ENCODE measurements at places on chromosomes 1 and 21.

- DNase-seq = no peak
Observed at GRCh38 chr1:182953826-182954225, 860 bp upstream of the SHCBP1L start.

DNA sequence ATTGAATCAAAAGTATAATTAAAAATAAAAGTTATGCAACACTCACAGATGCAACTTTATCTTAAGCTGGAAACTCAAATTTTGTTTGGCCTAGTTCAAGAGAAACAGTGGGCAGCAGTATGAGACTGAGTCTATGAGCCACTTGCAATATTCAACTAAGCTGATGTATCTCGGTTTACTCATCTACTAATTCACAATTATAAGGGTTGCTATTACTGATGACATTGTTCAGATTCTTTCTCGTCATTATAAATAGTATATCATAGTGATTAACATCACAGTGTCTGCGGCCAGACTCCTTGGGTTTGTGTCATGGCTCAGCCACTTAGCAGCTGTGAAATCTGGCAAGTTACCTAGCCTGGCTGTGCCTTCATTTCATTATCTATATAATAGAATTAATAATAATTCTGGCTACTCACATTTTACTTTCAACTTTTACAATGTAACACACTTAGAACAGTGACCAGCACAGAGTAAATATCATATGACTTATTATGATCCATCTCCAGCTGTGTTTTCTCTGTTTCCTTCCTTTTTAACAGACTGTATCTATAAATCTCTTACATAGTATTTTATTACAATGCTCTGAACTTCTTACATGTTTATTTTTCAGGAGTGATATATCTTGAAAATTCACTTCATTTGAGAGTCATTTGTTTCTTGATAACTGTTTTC lies 194.3 kb upstream of the RGS18 start:
- no peak for DNase-seq

DNA sequence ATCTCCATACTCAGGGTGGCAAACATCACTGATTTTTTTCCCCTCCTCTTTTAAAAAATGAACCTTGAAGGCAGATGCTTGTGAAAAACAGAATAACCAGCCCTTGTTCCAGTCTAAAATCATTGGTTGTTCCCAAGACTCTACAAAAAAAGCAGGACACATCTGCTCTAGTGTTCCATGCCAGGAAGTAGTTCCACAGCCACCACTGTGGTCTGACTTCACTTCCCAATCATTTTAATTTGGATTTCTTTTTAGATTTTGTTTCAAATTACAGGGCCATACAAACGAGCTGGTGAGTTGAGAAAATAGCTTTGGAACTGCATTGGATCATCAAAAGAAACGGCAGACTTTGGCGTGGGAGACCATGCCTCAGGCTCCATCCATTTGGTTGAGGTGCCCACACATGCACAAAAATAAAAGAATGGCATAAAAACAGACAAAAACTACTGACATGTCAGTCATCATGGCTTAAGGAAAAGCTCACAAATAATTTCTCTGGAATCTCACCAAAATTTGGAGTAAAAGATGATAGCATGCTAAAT lies 210.0 kb downstream of the GABPA start:
- no peak for DNase-seq

DNA sequence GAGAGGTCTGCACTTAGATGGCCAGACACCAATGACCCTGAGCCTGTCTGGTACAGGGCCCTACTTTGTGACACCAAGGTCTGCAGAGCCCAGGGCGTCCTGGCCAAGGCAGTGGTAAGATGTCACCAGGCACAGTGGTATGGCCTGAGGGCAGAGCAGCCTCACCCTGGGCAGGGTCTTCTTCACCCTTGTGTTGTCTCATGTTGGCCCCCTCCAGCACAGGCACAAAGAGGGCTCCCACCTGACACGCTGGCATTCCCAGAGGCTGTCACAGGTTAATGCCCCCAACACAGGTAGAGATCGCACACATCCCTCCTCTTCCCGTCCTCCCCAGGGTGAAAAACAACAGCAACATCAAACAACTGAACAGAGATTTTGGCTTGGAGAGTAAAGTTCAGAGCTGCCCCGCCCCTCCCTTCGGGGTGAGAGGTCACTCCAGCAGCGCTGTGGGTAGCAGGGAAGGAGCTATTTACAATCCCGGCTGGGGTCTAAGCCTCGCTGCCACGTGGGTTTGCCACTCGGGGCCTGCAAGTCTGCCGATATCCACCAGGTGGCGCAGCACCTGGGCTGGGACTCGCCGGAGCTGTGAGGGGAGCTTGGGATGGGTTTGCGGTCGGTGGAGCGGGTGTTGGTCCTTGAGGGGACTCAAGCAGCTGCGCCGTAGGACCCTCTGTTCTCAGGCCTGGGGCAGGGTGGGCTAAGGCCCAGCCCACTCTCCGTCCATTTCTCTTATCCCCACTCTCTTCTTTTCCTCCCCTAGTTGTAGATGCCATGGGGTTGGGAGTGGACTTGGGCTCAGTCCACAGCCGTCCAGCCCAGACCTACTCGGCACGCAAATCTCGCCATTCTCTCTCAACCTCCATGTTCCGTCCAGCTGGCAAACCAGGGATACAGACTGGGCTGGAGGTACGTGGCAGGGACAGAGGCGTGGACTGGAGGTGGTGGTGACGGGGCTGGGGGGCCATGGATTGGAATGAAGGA lies 12.7 kb downstream of the EFNA3 start:
- DNase-seq = peak; percentile 35

GRCh38 chr21:22083899-22084298 lies 1085.7 kb downstream of the NCAM2 start:
- no peak for DNase-seq

GRCh38 chr1:16413191-16413590 lies 24.0 kb downstream of the SPATA21 start:
- DNase-seq = no peak

GRCh38 chr1:15678578-15678977 lies 5.5 kb upstream of the PLEKHM2 start:
- DNase-seq = no peak

DNA sequence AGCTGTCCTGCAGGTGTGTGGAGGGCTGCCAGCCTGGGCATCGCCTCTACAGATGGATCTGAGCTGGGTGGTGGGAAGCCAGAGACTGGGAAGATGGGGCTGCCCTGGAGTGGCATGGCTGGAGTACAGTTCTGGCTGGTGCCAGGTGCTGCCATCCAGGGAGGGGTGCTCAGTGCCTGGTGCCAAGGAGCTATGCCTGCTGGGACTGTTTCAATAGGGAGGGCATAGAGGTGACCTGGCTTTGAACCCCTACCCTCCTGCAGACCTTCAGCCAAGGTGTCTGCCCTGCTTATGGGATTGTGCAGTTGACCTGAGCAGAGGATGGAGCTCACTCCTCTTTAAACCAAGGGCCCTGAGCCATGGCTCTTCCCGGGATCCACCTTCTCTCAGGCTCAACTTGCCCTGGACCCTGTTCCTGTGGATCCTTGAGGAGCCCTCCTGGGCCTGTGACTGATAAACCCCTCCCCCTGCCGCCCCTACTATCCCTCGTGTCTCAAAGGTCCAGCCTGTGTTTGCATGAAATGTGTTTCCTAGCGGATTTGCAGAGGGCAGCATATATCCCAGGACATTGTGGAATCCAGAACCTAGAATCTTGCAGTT lies 48.7 kb downstream of the PTPRU start:
- no peak for DNase-seq

DNA sequence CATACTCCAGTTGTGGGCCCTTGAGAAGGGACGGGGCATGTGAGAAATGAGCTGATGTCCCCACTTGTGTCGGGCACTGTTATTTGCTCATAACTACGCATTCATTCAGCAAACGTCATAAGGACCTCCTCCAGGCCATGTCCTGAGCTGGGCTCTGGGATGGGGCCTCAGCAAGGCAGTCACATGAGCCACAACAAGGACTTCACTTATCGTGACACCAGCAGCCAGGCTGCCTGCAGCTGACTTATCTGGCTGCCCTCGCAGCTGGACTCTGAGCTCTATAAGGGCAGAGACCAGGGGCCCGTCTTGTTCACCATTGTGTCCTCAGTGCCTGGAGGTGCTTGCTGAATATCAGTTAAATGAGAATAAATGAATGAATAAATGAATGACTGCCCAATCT lies 37.5 kb upstream of the GRIK3 start:
- no peak for DNase-seq

- DNase-seq = no peak
Observed at GRCh38 chr1:23910553-23911246, 2.5 kb downstream of the CNR2 start.

DNA sequence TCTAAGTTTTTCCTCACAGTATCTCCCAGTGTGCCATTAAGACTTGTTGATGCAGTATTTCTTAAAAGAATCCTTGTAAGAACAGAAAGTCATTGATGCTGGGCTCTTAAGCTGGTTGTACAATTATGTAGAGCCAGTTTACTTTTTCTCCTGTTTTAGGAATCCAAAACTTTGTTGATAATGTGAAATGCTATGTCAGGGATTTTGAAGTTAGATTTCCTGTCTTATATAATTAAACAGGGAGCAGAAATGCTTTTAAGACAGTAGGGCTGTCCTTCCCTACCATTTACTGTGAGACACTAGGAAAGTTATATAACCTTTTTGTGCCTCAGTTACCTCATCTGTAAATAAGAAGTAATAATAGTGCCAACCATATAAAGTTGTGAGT lies 26.0 kb downstream of the CCDC18 start:
- DNase-seq = no peak

GRCh38 chr1:32774950-32775634 lies 42.1 kb downstream of the YARS1 start:
- DNase-seq = no peak

DNA sequence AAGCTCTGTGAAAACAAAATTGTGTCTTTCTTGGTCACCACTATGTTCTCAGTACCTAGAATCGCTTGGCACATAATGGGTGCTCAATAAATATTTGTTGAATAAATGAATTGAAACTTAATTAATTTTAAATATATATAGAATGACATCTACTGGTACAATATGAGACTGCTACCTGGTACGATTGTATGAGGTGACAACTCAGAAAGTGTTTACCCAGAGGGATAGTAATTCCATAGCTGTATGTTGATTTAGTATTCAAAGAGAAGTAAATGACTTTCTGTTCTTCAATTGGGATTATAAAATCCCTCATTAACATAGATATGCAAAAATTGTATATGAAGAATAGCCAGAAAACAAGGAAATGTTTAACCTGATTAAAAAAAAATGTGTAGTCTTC lies 128.7 kb downstream of the RPS6KC1 start:
- DNase-seq = no peak

GRCh38 chr21:42176859-42177258 lies 42.1 kb upstream of the ABCG1 start:
- no peak for DNase-seq

GRCh38 chr21:29524055-29524454 lies 225.3 kb downstream of the BACH1 start:
- no peak for DNase-seq
